ENCODE measurements at places on chromosomes 4 and X.

- no peaks in the 10 kb centered on the region for H3K36me3 ChIP-seq
- no peak overlapping the region for H3K4me3 ChIP-seq
- no peaks in the 10 kb centered on the region for H3K4me1 ChIP-seq
- H3K27me3 ChIP-seq: no peaks in the 10 kb centered on the region
- no peak for DNase-seq
Observed at GRCh38 chr4:124409044-124409443, 303.5 kb downstream of the ANKRD50 start.

DNA sequence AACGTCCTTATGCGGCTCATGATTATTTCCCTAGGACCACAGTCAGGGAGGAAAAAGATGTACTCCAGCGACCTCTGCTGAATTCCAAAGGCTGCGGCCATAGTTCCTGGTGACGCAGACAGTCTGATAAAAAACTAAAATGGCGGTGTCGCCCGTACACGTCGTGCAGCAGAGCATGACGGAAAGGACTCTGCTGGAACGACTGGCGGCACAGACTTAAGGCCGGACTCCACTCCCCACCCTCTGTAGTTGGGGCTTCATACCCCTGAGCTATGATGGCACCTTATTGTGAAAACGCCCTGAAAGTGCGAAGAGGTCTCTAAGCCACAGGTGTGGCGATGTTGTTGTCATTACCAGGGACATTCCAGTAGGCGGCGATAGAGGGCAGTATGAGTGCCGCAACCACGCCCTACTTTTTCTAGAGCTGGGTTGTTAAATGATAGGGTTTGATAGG lies 90.0 kb upstream of the EDA2R start:
- no peaks in the 10 kb centered on the region for H3K4me1 ChIP-seq
- no peaks in the 10 kb centered on the region for H3K27me3 ChIP-seq
- DNase-seq: peak; percentile 73
- peak overlapping the region; percentile 82 for H3K4me3 ChIP-seq
- no peaks in the 10 kb centered on the region for H3K36me3 ChIP-seq

- H3K27me3 ChIP-seq: peaks cover 7% of the 10 kb centered on the region
- peak overlapping the region; percentile 50 for H3K4me3 ChIP-seq
- peak; percentile 21 for DNase-seq
- no peaks in the 10 kb centered on the region for H3K36me3 ChIP-seq
- no peaks in the 10 kb centered on the region for H3K4me1 ChIP-seq
- no peak overlapping the region for H3K27ac ChIP-seq
Observed at GRCh38 chr4:121950680-121951520, 960 bp downstream of the TRPC3 start.

DNA sequence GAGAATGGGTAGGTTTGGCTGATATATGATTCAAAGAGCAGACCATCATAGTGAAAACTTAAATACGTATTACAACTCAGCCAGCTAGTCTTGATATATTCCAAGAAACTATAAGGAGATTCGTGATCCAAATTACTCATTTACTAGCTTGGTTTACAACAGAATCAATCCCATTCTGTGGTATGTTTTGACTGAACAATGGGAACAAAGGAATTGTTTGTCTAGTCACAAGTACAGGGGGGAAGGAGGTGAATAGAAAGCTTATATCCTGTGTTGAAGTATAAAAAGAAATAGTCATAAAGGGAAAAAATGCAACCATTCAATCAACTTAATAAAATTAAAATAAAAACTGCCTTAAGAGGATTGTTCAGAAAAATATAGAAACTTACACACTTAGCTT lies 17.0 kb downstream of the C4orf54 start:
- H3K36me3 ChIP-seq: no peaks in the 10 kb centered on the region
- H3K4me3 ChIP-seq: no peak overlapping the region
- no peak for DNase-seq
- H3K4me1 ChIP-seq: no peaks in the 10 kb centered on the region
- H3K27ac ChIP-seq: no peak overlapping the region
- no peaks in the 10 kb centered on the region for H3K27me3 ChIP-seq

DNA sequence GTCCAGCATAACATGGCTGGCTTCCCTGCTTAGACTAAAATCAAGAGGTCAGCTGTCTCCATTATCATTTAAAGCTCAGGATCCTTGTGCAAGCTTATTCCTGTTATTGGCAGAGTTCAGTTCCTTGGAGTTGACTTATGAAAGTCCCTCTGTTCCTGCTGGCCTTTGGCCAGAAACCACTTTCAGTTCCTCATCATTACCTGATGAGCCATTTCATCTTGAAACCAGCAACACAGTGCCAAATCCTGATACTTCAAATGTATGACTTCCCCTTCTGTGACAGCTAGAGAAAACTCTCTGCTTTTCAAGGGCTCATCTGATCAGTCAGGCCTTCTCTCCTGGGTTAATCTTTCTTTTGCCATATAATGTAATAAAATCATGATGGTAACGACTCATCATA lies 110.6 kb upstream of the FSTL5 start:
- no peaks in the 10 kb centered on the region for H3K4me1 ChIP-seq
- no peaks in the 10 kb centered on the region for H3K36me3 ChIP-seq
- no peak for DNase-seq
- no peak overlapping the region for H3K4me3 ChIP-seq
- no peaks in the 10 kb centered on the region for H3K27me3 ChIP-seq
- no peak overlapping the region for H3K27ac ChIP-seq

- H3K36me3 ChIP-seq: no peaks in the 10 kb centered on the region
- H3K27me3 ChIP-seq: no peaks in the 10 kb centered on the region
- no peaks in the 10 kb centered on the region for H3K4me1 ChIP-seq
- DNase-seq: no peak
Observed at GRCh38 chr4:79016878-79017277, 77.6 kb upstream of the PAQR3 start.

DNA sequence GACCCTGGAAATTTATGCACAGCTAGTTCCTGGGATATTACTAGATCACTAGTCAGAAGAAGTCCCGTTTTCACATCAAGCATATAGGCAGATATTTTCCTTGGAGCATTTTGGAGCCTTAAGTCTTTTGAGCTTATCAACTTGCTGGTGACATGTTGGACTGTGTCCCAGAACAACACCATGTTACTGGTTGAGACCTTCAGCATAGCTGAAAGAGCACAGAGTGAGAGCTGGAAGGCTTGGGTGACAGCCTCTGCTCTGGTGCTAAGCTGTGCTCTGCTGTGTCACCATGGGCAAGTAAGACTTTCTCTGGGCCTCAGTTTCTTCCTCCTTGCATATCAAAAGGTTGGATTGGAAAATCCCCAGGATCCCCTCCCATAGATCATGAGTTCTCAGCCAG lies 116.6 kb upstream of the FRMPD4 start:
- H3K27me3 ChIP-seq: no peaks in the 10 kb centered on the region
- H3K4me1 ChIP-seq: no peaks in the 10 kb centered on the region
- DNase-seq: no peak
- H3K27ac ChIP-seq: no peak overlapping the region
- no peak overlapping the region for H3K4me3 ChIP-seq

- no peak overlapping the region for H3K4me3 ChIP-seq
- no peaks in the 10 kb centered on the region for H3K4me1 ChIP-seq
- H3K27me3 ChIP-seq: no peaks in the 10 kb centered on the region
- no peak for DNase-seq
- H3K36me3 ChIP-seq: no peaks in the 10 kb centered on the region
- no peak overlapping the region for H3K27ac ChIP-seq
Observed at GRCh38 chrX:112774651-112775293, 65.9 kb downstream of the AMOT start.

DNA sequence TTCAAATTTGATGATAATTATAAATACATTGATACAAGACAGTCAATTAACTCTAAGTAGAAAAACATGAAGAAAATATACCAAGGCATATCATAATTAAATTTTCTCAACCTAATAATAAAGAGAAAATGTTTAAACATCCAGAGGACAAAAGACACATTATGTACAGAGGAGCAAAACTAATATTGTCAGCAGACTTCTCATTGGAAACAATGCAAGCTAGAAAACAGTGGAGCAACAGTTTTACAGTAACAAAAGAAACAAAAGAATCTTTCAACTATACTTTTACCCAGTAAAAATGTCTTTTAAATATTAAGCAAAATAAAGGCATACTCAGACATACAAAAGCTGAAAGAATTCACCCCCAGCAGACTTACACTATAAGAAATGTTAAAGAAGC lies 238.0 kb downstream of the TMA16 start:
- H3K4me1 ChIP-seq: no peaks in the 10 kb centered on the region
- DNase-seq: no peak
- no peaks in the 10 kb centered on the region for H3K36me3 ChIP-seq
- H3K27me3 ChIP-seq: no peaks in the 10 kb centered on the region
- H3K27ac ChIP-seq: no peak overlapping the region

- no peaks in the 10 kb centered on the region for H3K27me3 ChIP-seq
- H3K4me3 ChIP-seq: no peak overlapping the region
- no peak for DNase-seq
- no peaks in the 10 kb centered on the region for H3K4me1 ChIP-seq
- no peak overlapping the region for H3K27ac ChIP-seq
Observed at GRCh38 chr4:20462426-20463175, 210.9 kb downstream of the SLIT2 start.

DNA sequence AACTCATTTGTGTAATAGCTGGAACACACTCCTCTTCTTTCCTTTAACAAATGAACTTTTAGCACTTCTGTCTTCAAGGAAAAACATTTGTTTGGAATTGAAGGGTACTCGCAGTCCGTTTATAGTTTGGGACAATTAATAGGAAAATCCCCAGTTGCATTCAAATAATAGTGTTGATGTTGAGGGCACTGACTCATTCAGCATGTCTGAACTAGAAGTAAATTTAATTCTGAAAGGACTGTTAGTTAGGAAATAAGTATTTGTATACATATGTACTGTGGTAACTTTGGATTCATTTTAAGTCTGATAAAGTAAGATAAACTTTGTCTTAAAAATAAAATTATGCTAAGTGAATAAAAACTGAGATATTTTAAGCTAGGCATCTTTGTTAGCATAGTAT lies 27.2 kb downstream of the FAM199X start:
- no peaks in the 10 kb centered on the region for H3K27me3 ChIP-seq
- no peak for DNase-seq
- no peak overlapping the region for H3K27ac ChIP-seq
- peaks cover 4% of the 10 kb centered on the region for H3K36me3 ChIP-seq

- H3K27me3 ChIP-seq: no peaks in the 10 kb centered on the region
- H3K4me1 ChIP-seq: no peaks in the 10 kb centered on the region
- no peak overlapping the region for H3K27ac ChIP-seq
Observed at GRCh38 chrX:113384628-113385027, 544.0 kb upstream of the AMOT start.

DNA sequence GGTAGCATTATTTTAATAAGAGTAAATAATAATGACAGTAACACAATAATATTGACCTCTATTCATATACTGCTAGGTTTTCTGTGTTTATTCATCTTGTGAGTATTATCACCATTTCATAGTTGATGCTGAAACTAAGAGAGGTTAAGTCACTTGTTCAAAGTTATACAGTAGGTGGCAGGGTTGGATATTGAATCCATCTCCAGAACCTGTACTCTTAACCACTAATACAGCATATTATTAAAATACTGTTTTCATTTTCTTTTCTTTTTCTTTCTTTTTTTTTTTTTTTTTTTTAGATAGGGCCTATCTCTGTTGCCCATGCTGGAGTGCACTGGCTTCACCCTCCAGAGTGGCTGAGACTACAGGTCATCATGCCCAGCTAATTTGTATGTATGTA lies 7.1 kb upstream of the ELF2 start:
- H3K4me1 ChIP-seq: no peaks in the 10 kb centered on the region
- DNase-seq: no peak
- no peak overlapping the region for H3K27ac ChIP-seq

- H3K4me3 ChIP-seq: no peak overlapping the region
- no peak for DNase-seq
- no peak overlapping the region for H3K27ac ChIP-seq
- H3K27me3 ChIP-seq: no peaks in the 10 kb centered on the region
Observed at GRCh38 chr4:37542706-37543105, 143.5 kb downstream of the RELL1 start.

GRCh38 chr4:160510928-160511327 lies 1408.0 kb downstream of the RAPGEF2 start:
- no peak overlapping the region for H3K27ac ChIP-seq
- no peaks in the 10 kb centered on the region for H3K27me3 ChIP-seq
- DNase-seq: no peak
- no peaks in the 10 kb centered on the region for H3K4me1 ChIP-seq

DNA sequence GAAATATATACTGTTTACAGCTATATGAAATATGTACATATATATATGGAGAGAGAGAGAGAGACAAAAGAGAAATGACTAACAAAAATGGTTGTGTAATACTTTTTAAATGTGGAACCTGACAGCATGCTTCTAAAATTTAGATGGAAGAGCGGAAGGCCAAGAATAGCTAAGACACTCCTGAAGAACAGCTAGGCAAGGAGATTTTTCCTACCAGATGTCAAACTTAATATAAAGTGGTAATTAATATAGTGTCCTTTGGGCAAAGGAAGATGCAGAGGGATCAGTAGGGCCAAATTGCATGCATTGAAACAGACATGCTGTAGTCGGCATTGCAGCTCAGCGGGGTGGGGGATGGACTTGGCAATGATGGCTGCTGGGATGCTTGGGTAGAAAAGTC lies 45.2 kb downstream of the ADD1 start:
- no peak overlapping the region for H3K4me3 ChIP-seq
- H3K27ac ChIP-seq: no peak overlapping the region
- no peaks in the 10 kb centered on the region for H3K27me3 ChIP-seq
- no peak for DNase-seq

DNA sequence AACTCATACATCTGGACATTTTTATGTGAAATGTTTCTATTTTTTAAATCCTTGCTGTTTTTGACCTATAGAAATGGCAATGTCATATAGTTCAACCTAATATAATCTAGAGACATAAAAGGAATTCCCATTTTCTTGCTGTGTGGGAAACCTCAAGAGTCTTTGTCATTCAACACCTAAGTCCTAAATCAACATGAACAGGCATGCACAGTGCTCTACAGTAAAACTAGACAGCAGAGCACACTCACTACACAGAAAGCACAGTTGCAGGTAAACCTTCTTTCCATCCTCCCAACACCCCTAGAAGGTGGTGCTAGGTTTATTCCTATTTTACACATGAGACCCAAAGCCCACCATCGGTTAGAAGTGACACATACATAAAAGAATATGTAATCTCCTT lies 79.1 kb upstream of the C1QTNF7 start:
- H3K4me1 ChIP-seq: no peaks in the 10 kb centered on the region
- H3K27me3 ChIP-seq: no peaks in the 10 kb centered on the region
- H3K36me3 ChIP-seq: no peaks in the 10 kb centered on the region

GRCh38 chr4:100269446-100269845 lies 79.2 kb upstream of the DDIT4L start:
- no peak overlapping the region for H3K27ac ChIP-seq
- DNase-seq: no peak
- H3K36me3 ChIP-seq: no peaks in the 10 kb centered on the region
- no peaks in the 10 kb centered on the region for H3K27me3 ChIP-seq
- H3K4me3 ChIP-seq: no peak overlapping the region
- H3K4me1 ChIP-seq: no peaks in the 10 kb centered on the region

GRCh38 chr4:133801883-133802282 lies 399.7 kb downstream of the PABPC4L start:
- no peaks in the 10 kb centered on the region for H3K27me3 ChIP-seq
- H3K4me3 ChIP-seq: no peak overlapping the region
- no peaks in the 10 kb centered on the region for H3K36me3 ChIP-seq
- no peak for DNase-seq
- no peaks in the 10 kb centered on the region for H3K4me1 ChIP-seq

- no peaks in the 10 kb centered on the region for H3K4me1 ChIP-seq
- no peaks in the 10 kb centered on the region for H3K27me3 ChIP-seq
- H3K4me3 ChIP-seq: no peak overlapping the region
- H3K36me3 ChIP-seq: no peaks in the 10 kb centered on the region
- H3K27ac ChIP-seq: no peak overlapping the region
Observed at GRCh38 chrX:44299177-44299576, 44.3 kb downstream of the EFHC2 start.

- no peaks in the 10 kb centered on the region for H3K36me3 ChIP-seq
- H3K27ac ChIP-seq: no peak overlapping the region
- no peak overlapping the region for H3K4me3 ChIP-seq
- H3K27me3 ChIP-seq: no peaks in the 10 kb centered on the region
Observed at GRCh38 chr4:128660361-128661215, 148.9 kb upstream of the JADE1 start.

Measured in naive thymus-derived CD4-positive, alpha-beta T cell (primary cell).